Fibroblast of the aortic adventitia (primary cell): ENCODE measurements at places on chromosomes 4 and X. TPM values are rescaled to one million over a fixed set of nuclear protein-coding genes. Genes with fewer than 3 reads are reported as not detected.

The EGF gene
- 0.09 and 1.1 TPM in 2 replicates for total RNA-seq

The FGF13 gene
- 5.6 and 26.5 TPM in 2 replicates for total RNA-seq

The ZNF41 gene
- 10.1 and 10.5 TPM in 2 replicates for total RNA-seq

The MAP3K15 gene
- total RNA-seq, result not detected in 2 replicates

The SYTL4 gene
- 5.1 and 38.7 TPM in 2 replicates for total RNA-seq

The SMIM10L2A gene
- total RNA-seq, result 0.09 and 0.33 TPM in 2 replicates

The ZNF81 gene
- 6.1 and 6.2 TPM in 2 replicates for total RNA-seq

The MAGEC3 gene
- total RNA-seq, result 0.27 TPM in 1 of 2 replicates, not detected in the other

The F11 gene
- total RNA-seq, result not detected in 2 replicates

The ANKRD50 gene
- 22.2 and 23.4 TPM in 2 replicates for total RNA-seq

The MAGEA2B gene
- total RNA-seq, result not detected in 2 replicates

The SCRG1 gene
- 0.49 and 0.99 TPM in 2 replicates for total RNA-seq

The CT45A10 gene
- total RNA-seq, result not detected in 2 replicates

The VSIG1 gene
- 0.09 TPM in 1 of 2 replicates, not detected in the other for total RNA-seq

The IL13RA1 gene
- total RNA-seq, result 52.7 and 66.8 TPM in 2 replicates

The SHROOM4 gene
- 0.72 and 1.4 TPM in 2 replicates for total RNA-seq

The KANTR gene
- total RNA-seq, result 4.4 and 7.2 TPM in 2 replicates

The FBXO8 gene
- 11.2 and 39.1 TPM in 2 replicates for total RNA-seq
